ENCODE measurements at places on chromosomes 1 and 21. TPM values are rescaled to one million over a fixed set of nuclear protein-coding genes. Genes with fewer than 3 reads are reported as not detected.

GRCh38 chr1:153493343-153493960 lies 33.0 kb upstream of the S100A7 start:
- no peak for DNase-seq
- H3K27me3 ChIP-seq, result peaks cover 11% of the 10 kb centered on the region
- no peak overlapping the region for H3K4me3 ChIP-seq
- no peaks in the 10 kb centered on the region for H3K36me3 ChIP-seq
- no peak overlapping the region for H3K27ac ChIP-seq
- peaks cover 7% of the 10 kb centered on the region for H3K4me1 ChIP-seq

DNA sequence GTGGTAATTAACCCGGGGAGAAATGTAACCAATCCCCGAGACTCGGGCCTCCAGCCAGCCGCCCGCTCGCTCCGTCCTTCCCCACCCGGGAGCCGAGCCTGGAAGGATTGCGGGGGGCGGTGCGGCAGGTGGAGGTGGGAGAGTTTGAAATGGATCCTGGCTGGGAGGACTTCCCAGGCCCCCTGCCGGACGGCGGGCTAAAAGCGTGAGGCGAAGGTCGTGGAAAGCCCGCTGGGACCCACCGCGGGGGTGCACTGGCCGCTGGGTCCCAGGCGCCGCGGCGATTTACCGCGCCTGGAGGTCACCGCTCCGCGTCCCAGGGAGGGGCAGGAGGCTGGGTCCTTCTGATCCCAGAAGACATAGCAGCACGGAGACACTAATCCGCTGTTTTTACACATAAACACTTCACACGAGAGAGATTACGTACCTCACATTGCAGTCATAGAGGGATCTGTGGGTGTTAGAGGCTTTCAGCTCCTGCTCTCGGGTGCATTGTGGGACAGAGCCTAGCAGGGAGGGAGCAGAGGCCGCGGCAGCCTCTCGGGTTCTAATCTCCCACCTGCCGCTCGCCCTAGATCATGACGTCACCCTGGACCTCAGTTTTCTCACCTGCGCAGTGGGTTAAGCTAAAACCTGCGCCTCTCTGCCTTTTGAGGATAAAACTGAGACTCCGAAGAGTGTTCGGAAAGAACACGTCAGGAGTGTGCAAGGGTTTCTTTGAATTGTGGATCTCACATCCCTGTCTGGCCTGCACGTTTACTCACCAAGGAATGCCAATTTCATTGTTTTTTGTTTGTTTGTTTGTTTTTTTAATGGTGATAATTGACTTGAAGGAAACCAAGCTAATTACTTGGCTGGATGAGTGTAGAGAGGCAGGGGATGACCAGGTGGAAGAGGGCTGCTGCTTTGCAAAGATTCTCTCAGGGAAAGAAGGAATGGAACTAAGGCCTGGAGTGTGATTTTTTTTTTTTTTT lies 17.1 kb upstream of the TMEM9 start:
- H3K27ac ChIP-seq, result peak overlapping the region; percentile 98
- DNase-seq, result peak; percentile 79
- H3K36me3 ChIP-seq, result no peaks in the 10 kb centered on the region

GRCh38 chr1:236553370-236553769 lies 29.6 kb downstream of the LGALS8 start:
- DNase-seq, result no peak
- no peak overlapping the region for H3K27ac ChIP-seq
- H3K36me3 ChIP-seq, result peaks cover 29% of the 10 kb centered on the region
- H3K4me3 ChIP-seq, result no peak overlapping the region

- H3K27ac ChIP-seq, result no peak overlapping the region
- H3K4me1 ChIP-seq, result peaks cover 18% of the 10 kb centered on the region
- no peaks in the 10 kb centered on the region for H3K36me3 ChIP-seq
Observed at GRCh38 chr1:53410100-53410541, 49.1 kb upstream of the DMRTB1 start.

GRCh38 chr21:31326522-31327242 lies 17.4 kb downstream of the TIAM1 start:
- peaks cover 3% of the 10 kb centered on the region for H3K4me1 ChIP-seq
- H3K27ac ChIP-seq, result no peak overlapping the region
- no peak overlapping the region for H3K4me3 ChIP-seq
- peaks cover 12% of the 10 kb centered on the region for H3K36me3 ChIP-seq

GRCh38 chr1:115194506-115194905 lies 105.2 kb upstream of the TSPAN2 start:
- H3K27me3 ChIP-seq, result peaks cover 11% of the 10 kb centered on the region
- no peaks in the 10 kb centered on the region for H3K36me3 ChIP-seq
- no peak overlapping the region for H3K4me3 ChIP-seq
- no peak for DNase-seq
- H3K27ac ChIP-seq, result no peak overlapping the region

GRCh38 chr1:40679165-40679953 lies 12.1 kb upstream of the NFYC start:
- H3K27me3 ChIP-seq, result no peaks in the 10 kb centered on the region
- no peaks in the 10 kb centered on the region for H3K4me1 ChIP-seq
- H3K4me3 ChIP-seq, result no peak overlapping the region
- peaks cover 1% of the 10 kb centered on the region for H3K36me3 ChIP-seq

DNA sequence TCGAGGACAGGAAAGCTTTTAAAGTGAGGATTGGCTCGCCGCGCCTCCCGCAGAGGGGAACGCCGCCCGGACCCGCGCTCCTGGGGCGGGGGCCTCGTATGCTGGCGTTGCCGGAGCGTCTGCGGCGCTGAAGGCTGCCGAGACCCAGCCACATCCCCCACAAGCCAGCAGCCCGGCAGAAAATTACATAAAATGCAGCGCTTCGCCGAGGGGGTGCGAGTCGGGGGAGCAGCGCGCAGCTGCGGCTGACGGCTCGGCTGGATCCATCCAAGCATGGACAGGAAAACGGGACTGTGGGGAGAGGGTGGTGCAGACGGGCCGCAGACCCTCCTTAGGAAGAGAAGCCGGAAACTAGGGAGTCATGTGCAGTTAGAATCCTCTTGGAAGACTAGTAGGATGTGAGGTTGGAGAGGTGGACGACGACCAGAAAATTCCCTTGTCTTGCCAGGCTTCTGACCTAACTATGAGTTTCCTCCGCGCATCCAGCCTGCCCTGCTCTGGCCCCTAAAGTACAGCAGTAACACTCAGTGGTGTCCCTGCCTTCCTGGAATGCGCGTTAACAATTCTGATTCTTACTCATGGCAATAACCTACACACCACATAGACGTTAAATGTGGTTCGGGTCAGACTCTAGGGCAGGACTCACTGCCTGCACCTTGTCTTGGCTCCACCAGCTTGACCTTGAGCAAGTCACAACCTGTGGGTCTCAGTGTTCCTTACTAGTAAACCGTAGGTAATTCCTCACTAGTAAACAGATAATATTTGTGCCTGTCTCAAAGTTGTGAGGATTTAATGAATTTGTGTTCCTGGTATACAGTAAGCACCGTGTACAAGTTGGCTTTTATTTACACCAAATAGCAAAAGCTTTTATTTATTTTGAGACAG lies 953 bp upstream of the BRWD1 start:
- H3K27me3 ChIP-seq, result no peaks in the 10 kb centered on the region
- H3K4me3 ChIP-seq, result peak overlapping the region; percentile 87
- H3K27ac ChIP-seq, result peak overlapping the region; percentile 99
- H3K4me1 ChIP-seq, result peaks cover 9% of the 10 kb centered on the region
- peaks cover 13% of the 10 kb centered on the region for H3K36me3 ChIP-seq

DNA sequence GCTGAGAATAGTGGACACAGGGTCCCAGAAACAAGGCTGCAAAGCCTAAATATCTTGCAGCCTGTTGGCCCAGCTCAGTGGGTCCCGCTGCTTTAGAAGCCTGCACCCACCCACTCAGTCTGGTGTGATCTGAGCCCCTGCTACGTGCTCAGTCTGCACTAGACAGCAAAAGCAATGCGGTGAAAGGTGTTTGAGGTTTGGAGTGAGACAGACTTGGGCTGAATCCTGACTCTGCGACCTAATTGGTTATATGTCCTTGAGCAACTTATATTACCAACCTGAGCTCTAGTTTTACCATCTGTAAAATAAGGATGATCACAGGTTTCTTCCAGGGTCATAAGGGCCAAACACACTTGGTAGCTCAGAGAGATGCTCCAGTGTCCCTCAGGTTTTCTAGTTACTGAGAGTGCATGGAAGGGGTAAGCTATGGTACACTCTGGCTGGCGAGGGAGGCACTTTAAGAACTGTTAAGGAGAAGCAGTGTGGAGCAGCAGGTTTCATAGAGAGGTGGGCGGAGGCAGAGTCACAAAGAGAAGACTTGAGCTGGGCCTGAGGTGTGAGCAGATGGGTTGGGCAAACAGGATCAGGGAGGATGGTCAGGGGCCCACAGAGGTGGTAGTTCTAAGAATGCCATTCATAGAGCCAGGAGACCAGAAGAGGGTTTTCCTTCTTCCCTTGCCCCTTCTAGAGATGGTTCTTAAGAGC lies 10.1 kb downstream of the TMEM200B start:
- H3K27ac ChIP-seq, result no peak overlapping the region
- no peaks in the 10 kb centered on the region for H3K27me3 ChIP-seq
- H3K4me1 ChIP-seq, result no peaks in the 10 kb centered on the region
- peaks cover 9% of the 10 kb centered on the region for H3K36me3 ChIP-seq
- no peak overlapping the region for H3K4me3 ChIP-seq
- DNase-seq, result no peak

The CLCNKA gene
- total RNA-seq, result 2.2 TPM

DNA sequence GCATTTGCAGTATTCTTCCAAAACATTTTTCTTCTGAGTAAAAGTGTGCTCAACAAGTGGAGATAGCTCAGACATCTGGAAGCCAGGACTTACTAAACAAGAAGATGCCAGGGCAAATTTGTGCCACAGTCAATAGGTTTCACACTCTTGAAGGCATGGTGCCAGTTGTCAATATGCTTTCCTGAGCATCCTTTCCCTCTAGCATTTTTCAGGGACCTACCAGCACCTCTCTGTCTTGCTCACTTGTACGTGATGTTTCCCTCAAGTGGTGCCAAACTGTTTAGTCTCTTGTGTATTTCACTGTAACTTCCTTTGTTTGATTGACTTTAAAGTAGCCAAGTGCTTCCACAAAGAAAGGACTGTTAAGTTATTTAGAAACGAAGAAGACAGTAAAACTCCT lies 194.0 kb upstream of the SGIP1 start:
- no peaks in the 10 kb centered on the region for H3K4me1 ChIP-seq
- DNase-seq, result no peak
- H3K4me3 ChIP-seq, result no peak overlapping the region
- H3K36me3 ChIP-seq, result no peaks in the 10 kb centered on the region
- peaks cover 14% of the 10 kb centered on the region for H3K27me3 ChIP-seq

DNA sequence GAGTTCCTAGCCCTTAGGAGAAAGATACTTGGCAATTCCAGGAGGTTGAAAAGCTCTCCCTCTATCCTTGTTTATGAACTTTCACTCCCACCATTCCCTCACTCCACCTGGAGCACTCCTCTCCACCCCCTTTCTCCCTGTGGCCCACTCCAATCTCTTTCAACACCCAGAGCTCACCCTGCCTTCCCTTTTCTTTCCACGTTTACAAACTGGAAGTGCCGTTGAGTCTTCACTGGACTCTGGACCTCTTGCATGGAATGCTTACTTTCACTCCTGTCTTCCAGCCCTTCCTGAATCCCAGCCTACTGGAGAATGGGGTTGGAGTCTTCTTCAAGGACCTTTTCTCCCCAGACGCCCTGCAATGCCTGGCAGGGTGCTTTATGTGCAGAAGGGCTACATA lies 198.5 kb downstream of the RHOU start:
- H3K27me3 ChIP-seq, result no peaks in the 10 kb centered on the region
- peaks cover 21% of the 10 kb centered on the region for H3K4me1 ChIP-seq
- no peak for DNase-seq

GRCh38 chr1:24933468-24933867 lies 3.4 kb upstream of the RUNX3 start:
- H3K4me3 ChIP-seq, result no peak overlapping the region
- H3K27ac ChIP-seq, result no peak overlapping the region
- H3K4me1 ChIP-seq, result no peaks in the 10 kb centered on the region
- H3K36me3 ChIP-seq, result no peaks in the 10 kb centered on the region
- peaks cover 66% of the 10 kb centered on the region for H3K27me3 ChIP-seq
- DNase-seq, result no peak

The KRTAP13-2 gene
- total RNA-seq, result not detected

DNA sequence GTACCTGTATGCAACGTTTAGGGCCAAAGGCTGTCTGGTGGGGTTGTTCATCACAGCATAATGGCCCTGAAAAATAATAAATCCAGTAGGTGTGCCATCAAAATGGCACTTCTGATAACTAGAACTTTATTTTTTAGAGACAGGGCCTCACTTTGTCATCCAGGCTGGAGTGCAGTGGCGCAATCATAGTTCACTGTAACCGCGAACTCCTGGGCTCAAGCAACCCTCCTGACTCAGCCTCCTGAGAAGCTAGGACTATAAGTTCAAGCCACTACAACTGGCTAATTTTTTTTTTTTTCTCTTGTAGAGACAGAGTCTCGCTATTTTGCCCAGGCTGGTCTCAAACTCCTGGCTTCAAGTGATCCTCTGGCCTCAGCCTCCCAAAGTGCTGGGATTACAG lies 4.7 kb downstream of the SNAPIN start:
- no peaks in the 10 kb centered on the region for H3K27me3 ChIP-seq
- H3K4me1 ChIP-seq, result peaks cover 11% of the 10 kb centered on the region
- H3K4me3 ChIP-seq, result no peak overlapping the region
- H3K36me3 ChIP-seq, result peaks cover 43% of the 10 kb centered on the region
- DNase-seq, result no peak

The KRTAP19-3 gene
- total RNA-seq, result not detected

The AIRE gene
- total RNA-seq, result not detected

GRCh38 chr1:8259498-8260290 lies 58.2 kb upstream of the SLC45A1 start:
- no peaks in the 10 kb centered on the region for H3K27me3 ChIP-seq
- peak overlapping the region; percentile 98 for H3K27ac ChIP-seq
- no peaks in the 10 kb centered on the region for H3K36me3 ChIP-seq
- no peak for DNase-seq
- H3K4me3 ChIP-seq, result peak overlapping the region; percentile 26

The DNASE2B gene
- total RNA-seq, result 0.26 TPM

The CLCN6 gene
- 44.1 TPM for total RNA-seq

The OR6N1 gene
- total RNA-seq, result not detected

DNA sequence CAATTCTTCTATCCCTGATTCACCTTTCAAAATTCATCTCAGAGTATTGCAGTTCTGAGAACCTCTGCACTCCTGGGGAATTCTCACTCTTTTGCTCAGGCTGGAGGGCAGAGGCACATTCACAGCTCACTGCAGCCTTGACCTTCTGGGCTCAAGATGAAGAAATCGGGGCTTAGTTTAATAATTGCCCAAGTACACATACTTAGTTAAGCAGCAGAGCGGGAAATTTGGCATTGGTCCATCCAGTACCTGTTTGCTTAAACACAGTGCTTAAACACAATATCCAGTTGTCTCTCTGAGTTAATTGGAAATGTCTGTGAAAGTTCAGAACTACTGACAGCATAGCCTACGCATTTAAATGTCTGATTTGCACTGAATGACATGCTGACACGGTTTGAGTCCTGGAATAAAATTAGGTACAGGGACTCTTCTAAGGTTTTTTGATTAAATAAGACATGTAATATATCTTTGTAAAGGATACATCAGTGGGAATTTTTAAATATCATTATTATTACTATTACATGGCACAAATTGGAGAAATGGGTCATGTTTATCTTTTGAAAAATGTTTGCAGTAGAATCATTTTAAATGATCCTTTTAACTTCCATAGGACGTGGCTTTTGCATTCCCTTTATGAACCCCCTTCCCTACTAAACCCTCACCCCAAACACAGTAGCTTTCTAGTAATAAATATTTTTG lies 337.4 kb downstream of the SRGAP2C start:
- H3K27ac ChIP-seq, result peak overlapping the region; percentile 45
- DNase-seq, result no peak
- peak overlapping the region; percentile 17 for H3K4me3 ChIP-seq
- H3K36me3 ChIP-seq, result no peaks in the 10 kb centered on the region
- peaks cover 23% of the 10 kb centered on the region for H3K4me1 ChIP-seq

- no peak for DNase-seq
- no peak overlapping the region for H3K27ac ChIP-seq
Observed at GRCh38 chr1:235607284-235607683, 42.3 kb downstream of the GNG4 start.

Measured in progenitor cell of endocrine pancreas (in vitro differentiated cells).